ENCODE measurements at places on chromosomes 12 and 14.
A peak's percentile ranks its signal among the peaks of the same experiment; 100 is the strongest.

- DNase-seq: no peak
Measured at GRCh38 chr12:116060764-116061163, 216.7 kb downstream of the MED13L start.

GRCh38 chr12:74598819-74599218 is 61.2 kb downstream of the ATXN7L3B start:
- no peak for DNase-seq

DNA sequence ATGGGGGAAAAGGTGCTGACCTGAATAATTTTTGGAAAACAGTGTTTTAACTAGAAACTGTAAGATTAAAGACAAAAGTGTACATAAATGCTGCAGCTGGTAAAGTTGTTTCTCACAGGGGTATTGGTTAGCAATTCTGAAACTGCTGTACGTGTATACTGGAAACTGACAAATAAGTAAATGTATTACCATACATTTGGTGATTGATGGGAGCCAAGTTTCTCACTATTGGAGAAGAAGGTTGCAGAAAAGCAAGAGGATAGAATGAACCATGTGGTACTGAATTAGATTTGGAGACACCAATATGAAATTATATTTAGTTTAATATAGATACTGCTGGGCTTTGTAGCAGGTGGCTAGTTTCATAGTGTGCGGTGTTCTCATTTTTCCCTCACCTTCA is 19.6 kb upstream of the FBXO33 start:
- DNase-seq: no peak

DNA sequence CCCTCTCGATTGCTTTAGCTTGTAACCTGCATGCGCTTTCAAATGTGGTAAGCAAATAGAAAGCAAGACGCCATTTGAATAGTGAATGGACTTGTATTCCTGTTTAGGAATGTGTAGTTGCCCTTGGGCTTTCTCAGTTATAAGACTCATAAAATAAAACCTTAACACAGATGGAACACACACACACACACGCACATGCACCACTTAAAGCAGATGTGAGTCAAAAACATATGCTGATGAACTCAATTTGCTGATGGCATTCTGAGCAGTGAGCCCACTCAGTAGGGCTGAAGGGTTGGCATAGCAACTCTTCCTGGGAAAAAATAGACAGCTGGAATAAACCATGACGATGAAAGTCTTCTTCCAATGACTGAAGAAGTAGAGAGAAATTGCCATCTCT is 360.5 kb downstream of the APAF1 start:
- DNase-seq: no peak

DNA sequence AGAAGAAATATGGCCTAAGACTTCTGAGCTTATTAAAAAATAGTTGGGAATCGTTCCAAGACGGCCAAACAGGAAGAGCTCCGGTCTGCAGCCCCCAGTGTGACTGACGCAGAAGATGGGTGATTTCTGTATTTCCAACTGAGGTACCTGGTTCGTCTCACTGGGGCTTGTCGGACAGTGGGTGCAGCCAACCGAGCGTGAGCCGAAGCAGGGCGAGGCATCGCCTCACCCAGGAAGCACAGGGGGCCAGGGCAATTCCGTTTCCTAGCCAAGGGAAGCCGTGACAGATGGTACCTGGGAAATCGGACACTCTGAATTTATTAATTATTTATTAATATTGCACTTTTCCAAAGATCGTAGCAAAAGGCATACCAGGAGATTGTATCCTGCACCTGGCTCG is 857.8 kb downstream of the C12orf50 start:
- DNase-seq: no peak

GRCh38 chr12:89192429-89192828 is 159.9 kb downstream of the DUSP6 start:
- DNase-seq: no peak

DNA sequence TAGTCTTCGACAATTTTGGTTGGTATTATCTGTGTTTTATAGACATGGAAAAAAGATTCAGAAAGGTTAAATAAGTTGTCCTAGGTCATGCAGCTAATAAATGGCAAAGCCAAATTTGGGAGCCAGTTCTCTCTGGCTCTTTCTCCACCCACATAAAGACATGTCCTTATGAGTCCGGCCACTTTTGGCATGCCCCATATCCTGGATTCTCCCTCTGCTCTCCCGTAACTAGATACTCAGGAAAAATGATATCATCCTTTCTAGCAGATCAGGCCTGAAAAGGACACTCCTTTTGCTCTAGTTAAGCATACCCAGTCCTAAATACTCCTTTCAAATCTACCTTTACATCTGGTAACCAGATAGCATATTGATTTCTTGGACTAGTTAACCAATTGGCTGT is 64.4 kb downstream of the TTLL5 start:
- DNase-seq: no peak

GRCh38 chr12:19316425-19316824 is 122.9 kb upstream of the AEBP2 start:
- no peak for DNase-seq

- no peak for DNase-seq
Measured at GRCh38 chr12:59736786-59737185, 141.0 kb downstream of the SLC16A7 start.

- DNase-seq: peak; percentile 46
Measured at GRCh38 chr12:12803186-12803585, 10.0 kb upstream of the DDX47 start.

DNA sequence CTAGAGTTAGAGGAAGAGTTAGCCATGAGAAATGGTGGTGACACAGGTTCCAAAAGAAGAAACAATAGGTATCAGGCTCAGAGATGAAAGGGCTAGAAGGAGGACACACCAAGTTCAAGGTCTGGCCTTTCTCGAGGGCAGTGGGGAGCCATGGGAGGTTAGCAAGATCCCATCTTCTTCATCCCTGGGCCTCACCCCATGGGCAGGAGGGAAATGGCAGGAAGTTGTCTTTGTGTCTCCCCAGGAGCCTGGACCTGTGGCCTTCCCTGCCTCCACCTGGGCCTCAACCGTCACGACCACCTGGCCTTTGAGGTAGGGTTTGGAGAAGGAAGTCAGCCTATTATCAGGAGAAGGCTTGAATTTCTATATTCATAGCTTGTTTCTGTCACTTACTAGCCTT is 5.8 kb upstream of the AQP2 start:
- DNase-seq: no peak

- peak; percentile 48 for DNase-seq
Measured at GRCh38 chr12:71780237-71780822, 25.7 kb downstream of the RAB21 start.

DNA sequence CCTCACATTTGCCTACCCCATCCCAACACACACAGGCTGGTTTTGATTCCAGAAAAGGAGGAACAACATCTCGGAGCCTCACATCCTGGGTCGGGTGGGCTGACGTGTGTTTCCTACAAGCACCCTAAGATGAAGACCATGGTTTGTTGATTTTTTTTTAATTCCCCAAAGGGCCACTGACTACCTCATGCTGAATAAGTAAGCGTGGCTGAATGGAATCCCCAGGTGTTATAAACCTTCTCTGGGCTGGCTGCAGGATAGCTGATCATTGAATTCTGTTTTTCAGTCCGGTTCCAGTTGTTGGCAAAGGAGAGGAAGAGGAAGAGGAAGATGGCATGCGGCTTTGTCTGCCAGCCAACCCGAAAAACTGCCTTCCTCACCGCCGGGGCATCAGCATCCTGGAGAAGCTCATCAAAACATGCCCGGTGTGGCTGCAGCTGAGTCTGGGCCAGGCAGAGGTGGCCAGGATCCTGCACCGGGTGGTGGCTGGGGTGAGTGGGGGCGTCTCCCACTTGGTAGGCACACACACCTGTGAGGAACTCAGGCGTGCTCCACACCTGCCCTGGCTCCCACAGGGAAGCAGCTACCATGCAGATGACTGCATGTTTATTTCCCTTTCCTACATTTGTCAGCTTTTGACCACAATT is 42.0 kb downstream of the RIN3 start:
- no peak for DNase-seq

GRCh38 chr12:52215587-52216031 is 17.4 kb upstream of the KRT7 start:
- no peak for DNase-seq

DNA sequence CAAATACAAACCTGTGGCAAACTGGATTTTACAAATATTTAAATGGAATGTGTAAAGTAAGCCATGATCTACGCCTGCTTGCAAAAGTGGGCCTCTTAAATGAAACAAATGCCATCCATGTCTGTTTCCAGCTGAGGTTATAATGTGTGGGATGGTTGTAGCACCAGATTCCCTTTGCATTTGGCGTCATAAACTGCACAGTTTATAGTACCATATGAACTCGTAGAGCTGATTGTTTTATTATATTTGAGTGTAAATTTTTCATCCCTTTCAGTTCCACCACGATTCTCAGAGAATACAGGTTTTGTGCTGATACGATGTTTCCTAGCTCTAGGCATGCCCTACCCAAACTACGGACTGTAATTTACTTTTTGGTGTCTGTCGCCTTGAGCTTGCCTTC is 374.9 kb downstream of the EGLN3 start:
- no peak for DNase-seq

DNA sequence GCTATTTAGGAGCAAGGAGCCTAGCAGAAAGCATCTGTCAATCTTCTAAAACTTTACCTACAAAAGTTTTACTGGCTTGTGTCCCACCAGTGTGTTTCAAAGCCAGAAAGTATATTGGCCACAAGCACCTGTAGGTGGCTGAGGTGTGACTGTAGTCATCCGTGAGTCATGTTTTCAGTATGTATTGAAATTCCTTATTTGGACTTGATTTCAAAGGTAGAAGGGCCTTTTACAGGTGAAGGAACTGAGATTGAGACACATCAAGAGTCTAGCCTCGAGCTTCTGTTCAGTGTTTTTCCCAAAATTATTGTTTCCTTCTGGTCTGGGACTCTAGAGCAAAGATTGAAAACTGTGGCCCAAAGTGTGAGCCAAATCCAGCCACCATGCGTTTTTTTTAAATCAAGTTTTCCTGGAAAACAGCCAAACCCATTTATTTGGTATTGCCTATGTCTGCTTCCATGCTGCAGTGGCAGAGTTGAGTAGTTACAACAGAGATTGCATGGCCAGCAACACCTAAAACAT is 195.3 kb upstream of the BCL2L14 start:
- DNase-seq: peak; percentile 7

DNA sequence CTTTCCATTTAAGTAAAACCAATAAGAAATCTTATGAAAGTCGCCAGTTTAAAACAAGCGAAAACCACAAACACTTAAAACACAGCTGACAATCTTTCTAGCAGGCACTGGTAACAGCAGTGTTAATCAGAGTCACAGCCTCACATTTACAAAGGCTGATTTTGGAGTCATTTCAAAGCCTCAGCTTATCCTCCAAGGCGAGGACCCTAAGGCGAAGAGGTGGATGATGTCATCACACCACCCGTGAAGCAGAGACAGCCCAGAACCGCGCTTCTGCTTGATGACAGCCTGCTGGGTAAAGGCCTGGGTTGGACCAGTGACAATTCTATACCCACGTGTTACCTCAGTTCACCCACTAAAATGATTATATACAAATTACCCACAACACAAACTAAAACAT is 10.1 kb downstream of the GOLGA3 start:
- no peak for DNase-seq

GRCh38 chr12:4450551-4451112 is 5.0 kb upstream of the FGF6 start:
- no peak for DNase-seq

DNA sequence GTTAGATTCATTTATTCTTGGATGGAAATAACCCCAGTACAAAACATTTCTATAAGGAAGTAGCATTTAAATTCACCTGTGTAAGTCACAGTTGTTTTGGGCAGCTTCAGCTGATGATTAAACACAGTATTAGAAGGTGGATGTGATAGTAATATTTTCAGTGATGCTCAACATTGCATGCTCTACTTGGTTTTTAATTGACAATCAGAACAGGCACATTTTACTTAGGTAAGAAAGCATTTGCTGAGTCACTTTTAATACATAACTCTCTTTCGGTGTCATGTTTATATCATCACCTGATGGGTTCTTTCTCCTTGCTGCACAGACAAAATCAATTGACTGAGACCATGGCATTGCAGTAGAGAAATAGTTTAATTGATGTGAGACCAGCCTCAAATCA is 80.7 kb downstream of the CMAS start:
- no peak for DNase-seq

- no peak for DNase-seq
Measured at GRCh38 chr12:111488798-111489197, 83.1 kb downstream of the SH2B3 start.

- no peak for DNase-seq
Measured at GRCh38 chr12:18882690-18883089, 144.8 kb downstream of the CAPZA3 start.

- DNase-seq: no peak
Measured at GRCh38 chr12:28248555-28249145, 58.4 kb downstream of the CCDC91 start.

- DNase-seq: no peak
Measured at GRCh38 chr14:68085742-68086141, 266.2 kb downstream of the RAD51B start.

GRCh38 chr14:37434867-37435266 is 160.2 kb downstream of the FOXA1 start:
- DNase-seq: no peak

DNA sequence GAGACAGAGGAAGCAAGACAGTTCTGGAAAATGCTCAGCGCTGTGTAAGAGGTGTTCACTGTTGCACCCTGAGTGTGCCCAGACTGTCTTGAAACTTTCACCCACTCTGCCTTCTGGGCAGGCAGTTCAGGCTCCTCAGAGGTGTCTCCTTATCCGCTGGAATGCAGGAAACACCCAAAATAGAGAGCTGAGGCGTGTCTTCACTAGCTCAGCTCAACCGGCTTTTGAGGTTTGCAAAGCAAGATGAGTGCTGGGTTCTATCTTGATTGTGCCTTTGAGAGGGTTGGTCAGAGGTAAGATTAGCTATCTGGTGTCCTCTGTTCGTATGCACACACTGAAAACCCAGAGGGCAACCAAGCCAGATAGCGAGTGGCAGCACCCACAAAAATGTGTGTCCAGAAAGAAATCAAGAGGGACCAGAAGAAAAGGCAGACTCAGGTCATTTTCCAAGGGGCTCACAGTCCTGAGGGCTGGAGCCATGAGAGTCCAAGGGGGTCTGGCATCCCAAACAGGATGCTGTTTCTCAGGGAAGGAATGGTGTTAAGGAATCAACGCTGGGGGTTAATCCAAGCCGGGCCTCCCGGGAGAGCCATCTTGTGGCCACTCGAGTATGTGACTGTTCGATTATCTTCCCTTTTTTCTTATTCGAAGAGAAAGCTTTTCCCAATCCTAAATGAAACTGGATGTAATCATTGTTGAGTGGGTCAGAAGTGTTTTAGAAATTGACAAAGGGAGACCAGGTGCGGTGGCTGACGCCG is 47.1 kb downstream of the TBX3 start:
- no peak for DNase-seq

- no peak for DNase-seq
Measured at GRCh38 chr12:120006258-120006975, 17.4 kb downstream of the BICDL1 start.

DNA sequence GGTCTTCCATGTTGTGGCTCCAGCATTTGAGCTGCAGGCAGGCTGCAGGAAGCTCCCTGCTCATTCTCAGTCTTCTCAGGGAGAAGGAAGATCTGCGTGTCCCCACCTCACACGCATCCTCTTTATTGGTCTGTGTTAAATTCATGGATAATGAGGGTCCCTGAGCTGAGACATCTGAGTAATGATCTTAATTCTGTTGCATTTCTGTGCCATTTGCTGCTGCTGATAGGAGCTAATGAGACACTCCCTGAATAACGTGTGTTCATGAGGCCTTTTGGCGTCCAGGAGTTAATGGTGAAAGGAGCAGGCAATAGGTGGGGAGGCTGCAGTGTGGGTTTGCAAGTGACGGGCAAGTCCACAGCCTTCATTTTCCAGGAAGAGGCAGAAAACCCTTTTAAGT is 46.6 kb upstream of the OAS1 start:
- no peak for DNase-seq
